MG63 (cell line): ENCODE measurements at places on chromosomes 1 and 21.

DNA sequence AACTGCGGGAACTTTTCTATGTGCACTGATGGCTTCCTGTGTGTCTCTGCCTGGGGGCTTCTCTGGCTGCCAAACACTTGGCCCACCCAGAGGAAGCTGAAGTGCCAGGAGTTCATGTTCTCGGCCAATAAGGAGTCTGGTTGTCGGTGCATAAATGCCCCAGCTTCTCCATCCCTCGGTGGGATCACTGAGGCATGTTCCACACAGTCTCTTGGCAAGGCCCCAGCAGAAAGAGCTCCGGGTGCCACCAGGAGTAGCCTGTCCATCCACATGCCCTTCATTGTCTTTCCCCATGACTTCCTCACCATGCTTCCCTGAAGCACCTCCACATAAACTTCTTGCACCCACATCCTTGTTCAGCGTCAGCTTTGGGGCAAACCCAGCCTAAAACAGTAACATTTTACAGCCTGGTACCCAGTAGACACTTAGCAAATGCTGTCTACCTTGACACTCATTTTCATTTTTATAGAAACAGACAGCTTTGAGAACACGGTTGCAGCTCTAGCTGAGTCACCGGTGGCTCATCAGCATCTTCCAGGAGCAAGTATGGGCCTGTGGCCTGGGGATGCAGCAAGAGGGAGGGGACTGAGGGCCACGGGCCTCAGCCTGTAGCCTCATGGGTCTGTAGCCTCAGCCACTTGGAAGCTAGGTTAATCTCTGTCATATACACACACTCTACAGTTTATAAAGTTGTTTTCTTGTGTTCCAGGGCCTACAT lies 14.8 kb upstream of the CDCP2 start:
- peak; percentile 66 for DNase-seq

DNA sequence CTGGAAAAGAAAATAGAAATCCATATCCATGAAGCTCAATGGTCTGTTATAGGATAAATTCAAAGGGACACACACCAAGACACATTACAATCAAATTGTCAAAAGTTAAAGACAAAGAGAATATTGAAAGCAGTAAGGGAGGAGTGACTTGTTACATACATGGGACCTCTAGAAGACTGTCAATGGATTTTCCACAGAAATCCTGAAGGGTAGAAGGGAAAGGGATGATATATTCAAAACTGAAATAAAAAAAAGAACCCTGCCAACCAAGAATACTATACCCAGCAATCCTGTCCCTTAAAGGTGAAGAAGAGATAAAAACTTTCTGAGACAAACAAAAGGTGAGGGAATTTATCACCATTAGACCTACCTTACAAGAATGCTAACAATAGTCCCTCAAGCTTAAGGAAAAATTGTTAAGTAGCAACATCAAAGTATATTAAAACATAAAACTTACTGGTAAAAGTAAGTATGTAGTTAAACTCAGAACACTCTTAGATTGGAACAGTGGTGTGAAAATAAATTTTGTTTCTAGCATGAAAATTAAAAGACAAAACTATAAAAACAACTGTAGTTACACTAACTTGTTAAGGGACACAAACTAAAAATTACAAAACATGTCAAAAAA lies 103.2 kb upstream of the APP start:
- no peak for DNase-seq

DNA sequence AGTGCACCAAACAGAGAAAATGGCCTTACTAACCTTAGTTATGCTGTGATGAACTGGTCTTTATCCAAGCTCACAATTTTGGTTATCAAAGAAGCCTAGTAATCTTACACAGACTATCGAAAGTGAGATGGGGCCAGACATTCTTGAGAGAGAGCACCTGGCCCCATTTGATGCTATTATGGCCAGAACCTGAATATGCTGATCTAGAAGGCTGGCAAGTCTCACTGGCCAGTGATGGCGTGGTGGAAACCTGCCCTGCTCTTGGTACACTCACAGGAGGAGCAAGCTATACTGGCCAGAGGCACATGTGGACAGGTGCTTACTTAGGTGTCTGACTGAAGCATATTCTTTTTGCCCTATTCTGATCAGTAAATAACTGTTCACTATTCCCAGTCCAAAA lies 357.8 kb upstream of the ZRANB2 start:
- DNase-seq = no peak

DNA sequence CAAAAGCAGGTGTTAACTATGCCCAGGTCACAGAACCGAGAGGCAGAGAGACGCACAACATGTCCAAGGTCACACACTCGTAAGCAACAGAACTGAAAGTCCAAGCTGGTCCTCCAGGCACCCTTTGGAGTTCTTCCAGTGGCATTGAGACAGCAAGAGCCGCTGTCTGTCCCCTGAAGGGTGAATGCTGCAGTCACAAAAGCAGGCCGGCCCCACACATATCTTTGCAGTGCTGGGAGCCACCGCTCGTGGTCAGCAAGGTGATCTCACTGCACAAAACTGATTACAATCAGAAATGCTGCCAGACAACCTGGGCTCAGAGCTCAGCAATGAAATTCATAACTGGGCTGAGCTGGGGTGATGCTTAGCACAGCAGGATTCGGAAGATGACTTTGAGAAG lies 47.4 kb upstream of the RAB4A start:
- DNase-seq = no peak

DNA sequence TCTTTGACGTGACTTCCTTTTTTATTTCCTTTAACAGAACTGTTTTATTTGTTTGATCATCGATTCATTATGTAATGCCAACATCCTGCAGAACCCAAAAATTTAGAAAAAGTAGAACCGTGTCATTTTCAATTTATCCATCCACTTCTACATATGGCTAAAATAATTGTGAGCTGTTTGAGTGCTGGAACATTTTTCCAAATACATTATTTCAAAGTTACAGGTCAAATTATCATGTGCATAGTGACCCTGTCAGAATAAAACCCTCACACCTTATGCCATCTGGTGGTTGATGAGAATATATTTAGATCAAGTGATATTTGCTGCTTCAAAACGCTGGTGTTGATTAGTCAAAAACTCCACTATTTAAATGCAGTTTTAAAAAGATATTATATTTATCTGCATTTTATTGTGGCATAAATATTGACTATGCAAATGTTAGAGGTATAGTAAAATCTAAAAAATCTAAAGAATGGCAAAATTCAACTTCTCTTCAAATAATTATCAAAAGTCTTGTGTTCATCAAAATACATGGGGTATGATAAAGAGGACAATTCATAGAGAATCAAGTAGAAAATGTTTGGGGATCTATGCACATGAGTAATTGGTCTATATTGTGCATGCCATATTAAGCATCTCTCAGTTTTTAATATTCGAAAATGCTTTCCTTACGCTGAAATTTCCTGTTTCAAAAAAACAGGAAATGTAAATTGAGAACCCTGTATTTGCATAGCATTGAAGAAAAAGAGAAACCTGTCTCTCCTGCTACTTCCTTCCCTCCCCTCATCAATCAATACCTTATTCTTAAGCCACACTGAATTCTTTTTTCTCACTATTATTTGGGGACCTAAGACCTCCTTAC lies 39.7 kb downstream of the UBE2U start:
- DNase-seq = no peak

- DNase-seq = no peak
These were observed 9.7 kb upstream of the AADACL4 start for GRCh38 chr1:12634156-12634555.

DNA sequence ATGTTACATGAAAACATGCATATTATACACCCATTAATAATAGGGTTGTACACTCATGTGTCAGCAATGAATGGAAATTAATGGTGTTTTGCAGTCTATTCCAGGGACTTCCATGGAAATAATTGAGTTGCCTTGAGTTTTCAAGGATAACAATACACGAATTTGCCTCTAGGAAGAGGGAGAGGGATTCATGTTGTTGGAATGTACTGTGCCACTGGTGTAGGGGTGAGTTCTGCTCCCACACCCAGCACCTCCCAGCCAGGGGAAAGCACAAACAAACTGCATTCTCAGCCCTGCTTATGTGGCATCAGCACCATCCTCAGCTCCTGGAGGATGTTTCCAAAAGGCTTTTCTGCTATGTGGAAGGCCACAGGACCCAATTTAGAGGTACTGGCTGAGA lies 57.8 kb downstream of the BCAR3 start:
- no peak for DNase-seq

GRCh38 chr1:227805606-227806197 lies 9.8 kb upstream of the PRSS38 start:
- DNase-seq = peak; percentile 96

GRCh38 chr1:74513411-74514300 lies 1.2 kb upstream of the LRRC53 start:
- no peak for DNase-seq

- no peak for DNase-seq
These were observed 4.8 kb upstream of the DNAJC28 start for GRCh38 chr21:33496345-33496744.

DNA sequence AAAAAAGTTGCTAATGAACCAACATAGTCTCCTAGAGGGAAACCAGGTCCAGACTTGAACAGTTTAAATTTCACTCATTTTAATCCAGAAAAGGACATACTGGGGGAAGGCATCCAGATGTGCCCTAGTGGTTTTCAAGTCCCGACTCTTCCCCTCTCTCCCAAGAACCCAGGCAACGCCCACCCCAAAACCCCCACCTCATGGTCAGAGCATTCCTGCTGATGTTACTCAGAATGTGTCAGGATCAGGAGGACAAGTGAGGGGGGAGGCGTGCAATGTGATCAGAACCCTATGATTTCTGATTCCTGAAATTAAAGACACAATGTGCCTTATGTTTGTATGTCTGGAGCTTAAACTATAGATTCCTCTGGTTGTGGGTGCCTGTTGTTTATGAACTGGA lies 1.6 kb upstream of the CTSK start:
- DNase-seq = peak; percentile 9

- no peak for DNase-seq
These were observed 4.0 kb downstream of the ZBTB7B start for GRCh38 chr1:155006601-155007101.
